H54 (cell line): ENCODE measurements at places on chromosomes 16 and 17.

GRCh38 chr16:17261197-17261858 is 209.4 kb downstream of the XYLT1 start:
- no peak for DNase-seq

- no peak for DNase-seq
Measured at GRCh38 chr16:30652718-30653117, 2.0 kb downstream of the PRR14 start.

DNA sequence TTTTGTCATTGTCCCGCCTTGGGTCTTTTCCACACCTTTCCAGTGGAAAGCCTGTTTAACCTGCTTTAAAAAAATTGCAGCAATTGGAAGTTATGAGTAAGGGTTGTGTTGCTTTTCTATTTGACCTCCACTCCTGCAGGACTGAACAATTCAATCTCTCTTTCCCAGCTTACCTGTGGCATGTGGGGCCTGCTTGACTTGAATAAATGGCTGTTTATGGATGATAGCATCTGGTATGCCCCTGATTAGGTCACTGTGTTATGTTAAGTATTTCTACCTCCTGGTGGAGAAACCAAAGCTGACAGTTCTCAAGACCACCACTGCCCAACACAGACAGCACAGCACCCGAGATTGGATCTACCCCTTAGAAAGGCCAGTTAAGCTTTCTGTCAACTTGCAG is 64.8 kb upstream of the NOG start:
- DNase-seq = no peak

- peak; percentile 96 for DNase-seq
Measured at GRCh38 chr16:67406111-67406971, 9.9 kb downstream of the ZDHHC1 start.

GRCh38 chr16:9330095-9330494 is 238.7 kb downstream of the HAPSTR1 start:
- no peak for DNase-seq

DNA sequence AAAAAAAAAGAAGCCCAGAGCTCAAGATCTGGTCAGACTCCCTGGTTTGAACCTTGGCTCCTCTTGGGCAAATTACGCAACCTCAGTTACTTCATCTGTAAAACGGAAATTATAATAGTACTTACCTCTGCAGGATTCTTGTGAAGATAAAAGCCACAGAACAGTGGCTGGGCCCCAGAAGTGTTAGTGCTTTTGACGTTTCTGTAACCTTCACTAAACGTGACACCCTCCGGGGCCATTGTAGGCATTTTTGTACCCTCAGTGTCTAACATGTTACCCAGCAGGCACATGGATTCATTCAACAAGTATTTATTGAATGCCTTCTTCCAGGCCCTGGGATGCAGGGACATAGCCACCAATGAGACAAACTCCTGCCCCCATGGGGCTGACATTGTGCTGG is 58.0 kb downstream of the PITPNC1 start:
- no peak for DNase-seq

GRCh38 chr16:67301080-67301782 is 21.9 kb downstream of the PLEKHG4 start:
- DNase-seq = no peak

DNA sequence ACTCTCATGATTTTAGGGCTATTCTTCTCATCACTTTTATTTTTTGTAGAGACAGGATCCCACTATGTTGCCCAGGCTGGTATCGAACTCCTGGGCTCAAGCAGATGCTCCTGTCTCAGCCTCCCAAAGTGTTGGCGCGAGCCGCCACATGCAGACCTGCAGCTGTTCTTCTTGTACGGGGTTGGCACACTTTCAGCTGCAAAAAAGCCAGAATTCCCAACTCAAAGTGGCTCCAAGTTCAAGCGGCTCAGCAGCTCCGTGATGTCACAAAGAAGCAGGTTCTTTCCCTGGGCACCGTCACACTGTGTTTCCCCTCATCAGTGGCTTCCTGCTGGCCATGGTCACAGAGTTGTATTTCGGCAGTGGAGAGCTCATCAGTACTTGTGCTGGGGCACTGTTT is 6.7 kb upstream of the SBK1 start:
- no peak for DNase-seq

DNA sequence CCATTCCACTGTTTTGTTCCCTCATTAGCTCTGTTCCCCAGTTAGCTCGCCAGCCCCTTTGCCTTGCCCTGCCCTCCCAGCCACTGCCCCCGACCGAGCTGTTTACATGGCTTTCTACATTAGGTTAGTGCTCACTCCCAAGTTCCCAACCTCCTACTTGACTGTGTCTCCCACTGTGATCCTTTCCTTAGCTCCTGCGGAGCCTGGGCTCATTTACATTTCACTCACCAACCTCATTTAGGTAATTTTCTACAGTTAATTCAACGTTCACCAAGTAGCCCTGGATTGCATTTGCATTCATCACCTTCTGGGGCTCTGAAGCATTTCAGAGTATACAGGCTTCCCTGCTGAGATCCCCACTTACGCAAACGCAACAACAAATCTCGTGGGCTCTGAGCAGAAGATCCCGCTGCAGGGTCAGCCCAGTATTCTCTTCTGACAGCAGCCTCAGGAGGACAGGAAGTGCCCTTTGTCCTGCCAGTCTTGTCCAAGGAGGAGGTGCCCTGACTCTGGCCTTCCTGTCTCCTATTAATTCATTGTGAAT is 325.8 kb upstream of the CCL2 start:
- no peak for DNase-seq

DNA sequence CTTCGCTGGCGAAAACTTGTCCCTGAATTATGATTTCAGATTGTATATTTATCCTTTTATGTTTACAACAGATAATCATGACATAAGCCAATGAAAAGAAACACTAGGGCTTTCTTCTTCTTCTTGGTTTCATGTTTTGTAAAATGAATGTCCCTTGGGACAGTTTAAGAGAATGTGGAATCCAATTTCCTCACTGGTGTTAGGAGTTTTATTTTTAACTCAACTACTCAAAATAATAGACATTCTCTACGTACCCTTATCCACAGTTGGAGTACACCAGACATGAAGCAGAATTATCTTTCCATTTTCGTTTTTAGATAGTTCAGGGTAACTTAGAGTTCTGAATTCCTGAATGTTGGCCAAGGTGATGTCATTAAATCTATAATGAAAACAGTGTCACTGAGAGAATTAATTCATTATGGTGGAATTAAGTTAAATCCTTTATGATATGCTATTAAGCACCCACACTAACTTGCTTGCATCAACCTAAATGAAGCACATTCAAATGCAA is 43.4 kb downstream of the IRX6 start:
- no peak for DNase-seq

DNA sequence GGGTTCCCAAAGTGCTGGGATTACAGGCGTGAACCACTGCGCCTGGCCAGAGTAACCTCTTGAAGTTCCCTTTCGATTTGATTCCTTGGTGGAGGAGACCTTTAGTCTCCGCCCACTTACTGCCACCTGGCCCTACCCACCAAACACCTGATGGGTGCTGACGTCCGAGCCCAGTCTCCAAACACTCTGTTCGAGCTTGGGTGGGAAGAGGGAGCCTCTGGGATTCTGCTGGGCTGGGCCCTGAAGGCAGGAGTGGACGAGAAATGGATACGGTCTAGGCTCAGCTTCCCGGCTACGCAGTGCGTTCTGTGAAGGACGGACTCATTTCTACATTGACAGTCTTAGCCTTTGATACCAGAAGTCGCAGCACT is 870 bp upstream of the ITGA3 start:
- DNase-seq = no peak

- DNase-seq = no peak
Measured at GRCh38 chr16:3553138-3553923, 23.9 kb downstream of the NLRC3 start.

- no peak for DNase-seq
Measured at GRCh38 chr17:38904892-38905291, 20.5 kb upstream of the LASP1NB start.

- DNase-seq = no peak
Measured at GRCh38 chr16:68342620-68343019, 31.8 kb downstream of the PRMT7 start.

- DNase-seq = no peak
Measured at GRCh38 chr16:23048164-23048563, 101.1 kb downstream of the USP31 start.

DNA sequence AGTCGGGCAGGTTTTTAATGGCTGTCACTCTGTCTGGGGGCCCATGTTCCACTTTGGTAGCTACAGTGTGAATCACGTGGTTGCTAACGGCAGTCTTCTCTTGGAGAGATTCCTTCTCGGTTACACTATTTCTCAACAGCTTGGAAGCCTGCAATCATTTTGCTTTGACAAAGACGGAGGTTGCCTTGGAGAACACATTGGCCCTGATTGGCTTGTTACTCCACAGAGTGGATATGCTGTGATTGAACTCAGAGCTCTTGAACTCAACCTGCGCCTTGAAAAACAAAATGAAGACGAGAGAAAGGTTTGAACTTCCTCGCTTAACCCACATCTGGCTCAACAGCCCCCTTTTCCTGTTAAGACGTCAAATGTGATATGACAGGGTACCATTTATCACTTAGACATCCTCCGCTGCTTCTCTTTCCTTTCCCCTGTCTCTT is 218.9 kb downstream of the MAF start:
- DNase-seq = no peak

GRCh38 chr16:79560923-79561322 is 39.6 kb downstream of the MAF start:
- no peak for DNase-seq

GRCh38 chr17:8820311-8821010 is 21.3 kb upstream of the MFSD6L start:
- DNase-seq = no peak

GRCh38 chr17:40086150-40087044 is 14.0 kb downstream of the NR1D1 start:
- DNase-seq = no peak
